ENCODE measurements at places on chromosomes 1 and 21. TPM values are rescaled to one million over a fixed set of nuclear protein-coding genes. Genes with fewer than 3 reads are reported as not detected.

FAM163A gene
- total RNA-seq: 0.12 TPM

INSRR gene
- not detected for total RNA-seq

PCAT6 gene
- not detected for total RNA-seq

LMX1A gene
- not detected for total RNA-seq

LCE1C gene
- not detected for total RNA-seq

OLIG1 gene
- total RNA-seq: not detected
